ENCODE measurements at places on chromosomes 5 and 9.

- no peak for DNase-seq
Measured at GRCh38 chr9:85321561-85321960, 420.2 kb downstream of the AGTPBP1 start.

DNA sequence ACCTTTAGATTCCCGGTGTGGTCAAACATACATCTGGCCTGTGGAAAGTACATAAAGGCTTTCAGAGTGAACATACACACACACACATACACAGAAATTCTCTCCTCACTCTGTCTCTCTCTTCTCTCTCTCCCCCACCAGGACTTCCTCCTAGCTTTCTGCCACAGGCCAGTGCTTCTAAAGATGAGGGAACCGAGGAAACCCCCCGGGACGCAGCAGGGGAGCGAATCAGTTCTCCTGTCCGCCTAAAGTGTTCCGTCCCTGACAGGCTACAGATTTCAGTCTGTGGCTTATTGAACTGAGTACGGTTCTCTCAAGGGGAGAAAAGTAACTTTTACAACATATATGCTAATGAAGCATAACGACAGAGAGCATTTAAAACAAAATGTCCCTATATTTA is 75.8 kb downstream of the MED27 start:
- no peak for DNase-seq

DNA sequence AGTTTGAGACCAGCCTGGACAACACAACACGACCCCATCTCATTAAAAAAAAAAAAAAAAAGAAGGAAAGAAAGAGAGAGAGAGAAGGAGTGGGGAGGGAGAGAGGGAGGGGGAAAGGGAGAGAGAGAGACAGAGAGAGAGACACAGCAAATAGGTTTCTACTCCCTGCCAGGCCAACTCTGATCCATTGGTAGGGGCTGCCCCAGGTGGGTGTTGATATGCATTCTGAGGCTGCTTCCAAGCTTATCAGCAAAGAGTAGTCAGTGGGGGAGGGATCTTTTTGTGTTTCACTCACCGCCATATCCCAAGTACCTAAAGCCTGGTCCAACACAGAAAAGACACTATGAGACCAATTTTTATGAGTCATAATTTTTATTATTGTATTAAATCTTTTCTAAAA is 57.0 kb upstream of the SAP30L start:
- no peak for DNase-seq

DNA sequence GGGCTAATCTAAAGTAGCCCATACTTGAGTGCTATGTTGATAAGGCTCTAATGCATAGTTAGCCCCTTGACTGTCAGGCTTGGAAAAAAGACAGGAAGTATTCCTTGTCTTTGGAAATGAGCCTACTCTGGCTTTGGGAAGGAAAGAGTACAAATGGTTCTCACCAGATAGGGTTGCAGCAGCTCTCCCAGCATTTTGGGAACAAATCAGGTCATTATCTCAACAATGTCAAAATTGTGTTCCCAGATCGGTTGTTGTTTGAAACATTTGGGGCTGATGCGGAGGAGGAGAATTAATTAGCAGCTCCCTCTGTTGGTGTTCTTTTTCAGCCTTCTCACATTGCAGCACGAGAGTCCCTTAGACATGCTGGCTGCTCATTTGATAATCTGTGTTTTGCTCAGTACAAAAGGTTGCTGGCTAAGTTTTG is 294.7 kb upstream of the DMRT1 start:
- peak; percentile 7 for DNase-seq

GRCh38 chr5:1831677-1832313 is 30.6 kb downstream of the NDUFS6 start:
- no peak for DNase-seq

DNA sequence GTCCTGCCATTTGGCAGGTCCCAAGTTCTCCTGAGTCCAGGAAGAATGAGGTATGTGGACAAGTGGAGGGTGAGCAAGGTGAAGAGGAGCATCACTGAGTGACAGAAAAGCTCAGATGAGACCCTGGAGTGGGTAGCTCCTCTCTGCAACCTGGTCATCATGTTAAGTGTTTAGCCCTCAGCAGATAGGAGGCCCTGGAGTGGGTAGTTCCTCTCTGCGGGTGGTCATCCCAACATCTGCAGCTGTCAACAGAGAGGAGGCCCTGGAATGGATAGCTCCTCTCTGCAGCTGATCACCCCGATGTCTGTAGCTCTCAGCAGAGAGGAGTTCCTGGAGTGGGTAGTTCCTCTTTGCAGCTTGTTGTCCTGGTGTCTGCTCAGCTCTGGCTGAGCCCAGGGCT is 48.4 kb downstream of the NDUFAF2 start:
- no peak for DNase-seq

DNA sequence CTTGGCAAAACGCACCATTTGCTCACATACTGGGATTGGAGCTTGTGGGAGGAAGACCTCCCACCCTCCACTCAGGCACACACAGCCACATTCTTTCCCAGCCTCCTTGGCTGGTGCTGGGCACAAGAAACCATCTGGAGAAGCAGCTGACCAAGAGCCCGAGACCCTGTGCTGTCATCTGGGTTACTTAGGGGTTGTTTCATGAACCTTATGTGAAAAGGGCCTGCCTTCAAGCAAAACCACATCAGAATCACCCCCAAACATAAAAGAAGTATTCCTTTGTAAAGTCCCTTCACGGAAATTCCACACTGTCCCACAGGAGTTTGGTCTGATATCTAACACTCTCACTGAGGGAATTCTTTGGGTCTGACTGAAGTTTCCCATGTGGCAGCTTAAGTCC is 172.1 kb downstream of the NR3C1 start:
- no peak for DNase-seq

DNA sequence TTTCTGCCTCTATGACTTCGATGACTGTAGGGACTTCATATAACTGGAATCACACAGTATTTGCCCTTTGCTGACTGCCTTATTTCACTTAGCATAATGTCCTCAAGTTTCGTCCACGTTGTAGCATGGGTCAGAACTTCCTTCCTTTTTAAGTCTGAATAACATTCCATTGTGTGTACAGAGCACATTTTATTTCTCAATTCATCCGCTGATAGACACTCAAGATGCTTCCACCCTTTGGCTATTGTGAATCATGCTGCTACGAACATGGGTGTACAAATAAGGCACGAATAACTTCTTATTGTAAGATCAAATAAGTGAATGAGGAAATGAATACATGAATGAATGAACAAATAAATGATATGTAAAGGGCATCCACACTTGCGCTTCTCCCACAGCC is 13.0 kb downstream of the BARX1 start:
- no peak for DNase-seq

DNA sequence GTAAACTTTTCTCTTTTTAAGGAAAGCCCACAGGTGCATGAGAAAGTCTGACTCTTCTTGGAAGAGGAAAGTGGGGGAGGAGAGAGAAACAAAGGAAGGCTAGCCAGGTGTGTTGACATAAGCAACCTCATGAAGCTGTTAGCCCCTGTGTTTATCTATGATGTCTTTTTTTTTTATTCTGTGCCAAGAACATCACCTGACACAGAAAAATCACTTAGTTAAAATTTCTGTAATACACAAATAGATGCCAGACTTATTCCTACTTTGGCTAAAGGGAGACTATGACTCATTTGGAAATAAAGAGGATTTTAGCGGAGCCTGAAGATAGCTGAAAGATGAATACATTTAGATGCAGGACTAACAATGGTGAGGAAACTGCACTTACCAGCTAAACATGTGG is 58.3 kb downstream of the BAAT start:
- DNase-seq: no peak

DNA sequence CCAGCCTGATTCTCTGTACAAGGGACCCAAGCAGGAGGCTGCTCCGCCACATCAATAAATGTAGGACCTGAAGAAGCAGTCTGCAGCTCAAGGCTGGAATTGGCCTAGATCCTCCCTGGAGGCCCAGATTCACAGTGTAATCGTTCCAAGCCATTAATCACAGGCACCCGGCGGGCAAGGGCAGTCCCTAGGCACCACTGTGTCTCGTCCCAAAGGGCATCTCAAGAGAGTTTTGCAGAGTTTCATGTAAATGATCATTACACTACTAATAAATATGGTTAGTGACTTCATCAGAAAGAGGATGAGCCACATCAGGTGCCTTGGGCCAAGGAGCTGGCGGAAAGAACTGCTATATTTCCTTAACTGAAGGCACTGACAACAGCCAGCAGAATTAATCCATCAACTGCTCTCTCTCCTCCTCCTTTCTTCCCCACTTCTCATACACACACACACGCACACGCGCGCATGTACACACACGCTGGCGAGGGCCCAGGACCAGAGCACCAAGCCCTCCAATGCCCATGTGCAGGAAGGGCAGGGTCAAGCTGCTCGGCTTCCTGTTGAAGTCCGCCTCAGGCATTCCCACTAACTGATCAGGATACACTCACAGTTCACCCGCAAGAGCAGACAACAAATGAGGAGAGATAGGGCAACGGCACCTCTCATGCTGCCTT is 33.9 kb downstream of the GNAQ start:
- no peak for DNase-seq

DNA sequence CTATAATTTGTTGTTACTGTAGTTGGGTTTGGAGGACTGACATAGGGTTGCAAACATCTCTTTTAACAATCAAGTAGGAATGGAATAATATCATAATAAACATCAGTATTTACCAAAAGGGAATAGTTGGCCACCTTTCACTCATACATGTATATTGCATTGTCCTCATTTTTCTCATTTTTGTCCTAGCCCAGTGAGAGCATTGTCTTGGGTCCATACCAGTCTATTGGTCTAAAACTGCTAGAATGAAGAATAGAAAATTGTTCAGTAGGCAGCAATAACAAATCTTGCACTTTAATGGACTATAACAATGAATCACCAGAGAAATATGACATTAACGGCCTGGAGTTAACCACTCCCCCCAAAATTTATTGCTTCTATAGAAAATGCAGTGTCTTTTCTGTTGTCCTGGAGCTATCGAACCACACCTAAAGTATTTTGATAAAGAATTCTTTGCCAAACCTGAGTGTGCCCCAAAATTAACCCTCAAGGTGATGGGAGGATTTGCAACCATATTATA is 80.9 kb upstream of the IL33 start:
- no peak for DNase-seq

- no peak for DNase-seq
Measured at GRCh38 chr9:87810008-87810407, 72.7 kb upstream of the SPATA31E1 start.

DNA sequence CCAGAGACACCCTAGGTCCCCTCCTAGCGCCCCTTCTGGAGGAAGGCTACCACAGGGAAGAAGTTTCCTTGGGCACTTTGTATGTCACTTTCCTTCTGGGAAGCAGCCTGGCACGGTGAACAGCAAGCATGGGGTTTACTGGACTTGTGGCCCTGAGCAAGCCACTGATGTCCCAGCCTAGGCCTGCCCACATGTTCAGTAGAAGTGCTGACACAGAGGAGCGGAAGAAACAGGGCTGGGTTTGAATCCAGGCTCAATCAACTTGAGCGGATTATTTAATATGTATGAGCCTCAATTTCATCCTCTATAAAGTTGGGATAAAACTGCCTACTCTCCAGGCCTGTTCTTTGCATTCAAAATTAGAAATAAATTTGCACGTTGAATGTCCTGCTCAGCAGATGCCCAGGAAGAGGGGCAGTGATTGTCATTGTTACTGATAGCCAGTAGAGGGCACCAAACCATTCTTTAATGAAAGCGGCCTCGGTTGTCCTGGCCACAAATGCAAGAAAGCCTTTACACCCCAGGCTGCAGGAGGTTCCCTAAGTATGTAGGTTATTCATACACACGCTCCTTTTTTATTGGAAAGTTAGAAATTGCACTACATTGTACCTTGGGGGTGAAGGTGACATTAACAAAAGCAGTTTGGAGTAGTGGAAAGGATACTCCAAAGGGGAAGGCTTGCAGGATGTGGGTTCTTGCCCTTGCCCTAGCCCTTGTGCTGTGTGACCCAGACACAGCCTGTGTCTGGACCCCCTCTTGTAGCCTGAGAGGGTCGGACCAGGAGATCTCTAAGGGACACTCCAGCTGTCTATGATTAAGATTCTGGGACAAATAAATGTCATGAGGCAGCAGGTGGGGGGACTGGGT is 13.4 kb upstream of the XPA start:
- DNase-seq: peak; percentile 74

GRCh38 chr5:159128070-159128541 is 28.4 kb upstream of the EBF1 start:
- DNase-seq: no peak

DNA sequence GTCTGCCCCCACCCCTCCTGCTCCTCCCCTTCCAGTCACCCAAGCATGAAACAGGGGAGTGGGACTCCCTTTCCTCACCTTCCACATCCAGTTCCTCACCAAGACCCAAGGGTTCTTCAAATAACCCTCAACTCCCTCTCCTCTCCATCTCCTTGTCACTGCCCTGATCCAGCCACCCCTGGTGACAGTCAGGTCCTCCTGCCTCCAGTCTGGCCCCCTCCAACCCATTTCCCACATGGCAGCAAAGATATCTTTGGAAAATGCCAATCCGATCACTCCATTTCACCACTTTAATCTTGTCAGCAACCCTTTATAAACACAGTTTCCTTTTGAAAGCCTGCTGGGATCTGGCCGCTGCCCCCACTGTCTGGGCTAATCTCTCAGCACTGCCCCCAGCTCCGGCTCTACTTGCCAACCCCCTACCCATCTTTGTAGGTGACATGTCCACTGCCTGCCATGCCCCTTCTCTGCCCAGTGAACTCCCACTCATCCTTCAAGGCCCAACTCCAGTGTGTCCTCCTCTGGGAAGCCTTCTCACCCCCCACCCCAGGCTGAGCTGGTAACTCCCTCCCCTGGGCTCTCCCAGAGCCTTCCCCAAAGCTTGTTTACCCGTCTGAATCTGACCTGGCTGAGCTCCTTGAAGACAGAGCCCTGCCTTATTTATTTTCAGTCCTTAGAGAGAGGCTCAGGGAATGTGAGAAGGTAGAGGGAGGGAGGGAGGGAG is 781 bp upstream of the MYOZ3 start:
- DNase-seq: no peak

Data from CD4-positive, alpha-beta T cell treated with Interleukin-12 subunit alpha and Interleukin-12 subunit beta, for 1 hour (primary cell).